Stimulated activated CD4-positive, alpha-beta T cell treated with anti-CD3 and anti-CD28 coated beads, Interleukin-1b, Interleukin-23, amount 100 ng/mL, for 24 hours (primary cell): ENCODE measurements at places on chromosomes 13 and 19.
A peak's percentile ranks its signal among the peaks of the same experiment; 100 is the strongest.

DNA sequence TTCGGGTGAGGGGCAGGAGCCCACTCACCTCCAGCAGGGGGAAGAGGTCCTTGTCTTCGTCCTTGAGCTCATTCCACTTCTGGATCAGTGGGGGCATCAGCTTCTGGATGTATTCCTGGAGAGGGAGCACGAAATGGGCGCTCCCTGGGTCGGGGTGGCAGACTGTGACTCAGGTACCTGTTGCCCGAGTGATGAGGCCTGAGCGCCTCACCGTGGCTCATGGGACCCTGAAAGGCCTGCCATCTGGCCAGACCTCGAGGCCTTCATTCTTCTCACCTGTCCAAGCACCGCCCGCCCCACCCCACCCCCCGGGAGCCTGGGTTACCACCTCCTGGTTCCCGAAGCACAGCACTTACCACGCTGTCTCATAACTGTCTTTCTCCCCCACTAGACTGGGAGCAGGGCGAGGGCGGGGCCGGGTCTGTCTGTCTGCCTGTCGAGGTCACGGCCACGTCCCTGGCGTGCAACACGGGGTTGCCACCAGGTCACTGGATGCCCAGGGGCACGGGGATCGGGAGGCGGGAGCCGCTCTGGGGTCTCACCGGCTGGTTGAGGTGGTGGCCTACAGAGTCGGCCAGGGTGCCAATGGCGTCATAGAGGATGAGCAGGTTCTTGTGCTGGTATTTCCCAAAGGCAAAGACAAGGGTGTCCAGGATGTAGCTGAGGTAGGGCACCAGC lies 9.4 kb upstream of the FBXW9 start:
- no peak for DNase-seq

- no peak for DNase-seq
These were observed 2.2 kb downstream of the TYK2 start for GRCh38 chr19:10378124-10378523.

DNA sequence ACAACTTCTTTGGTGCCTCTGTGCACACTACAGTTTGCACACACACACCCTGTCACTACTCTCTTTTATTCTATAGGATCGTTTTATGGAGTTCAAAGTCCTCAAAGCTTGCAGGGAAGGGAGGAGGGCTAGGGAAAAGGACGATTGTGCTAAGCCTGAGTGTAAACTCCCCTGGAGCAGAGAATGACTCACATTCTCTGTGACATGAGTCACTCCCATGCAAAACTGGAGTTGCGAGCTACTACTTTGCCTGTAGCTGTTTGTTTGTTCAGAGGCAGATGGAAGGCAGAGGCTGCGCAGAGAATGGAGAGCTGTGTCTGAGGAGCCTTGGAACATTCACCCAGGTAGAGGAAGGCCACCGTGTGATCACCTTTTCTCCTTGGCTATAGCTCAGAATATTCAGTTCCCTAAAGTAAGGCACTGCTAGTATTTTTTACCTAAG lies 80.5 kb upstream of the MBNL2 start:
- DNase-seq: no peak

GRCh38 chr13:32426191-32426989 lies 1.5 kb downstream of the N4BP2L1 start:
- peak; percentile 16 for DNase-seq

- DNase-seq: no peak
These were observed 50.0 kb downstream of the TEX26 start for GRCh38 chr13:30982506-30982905.

DNA sequence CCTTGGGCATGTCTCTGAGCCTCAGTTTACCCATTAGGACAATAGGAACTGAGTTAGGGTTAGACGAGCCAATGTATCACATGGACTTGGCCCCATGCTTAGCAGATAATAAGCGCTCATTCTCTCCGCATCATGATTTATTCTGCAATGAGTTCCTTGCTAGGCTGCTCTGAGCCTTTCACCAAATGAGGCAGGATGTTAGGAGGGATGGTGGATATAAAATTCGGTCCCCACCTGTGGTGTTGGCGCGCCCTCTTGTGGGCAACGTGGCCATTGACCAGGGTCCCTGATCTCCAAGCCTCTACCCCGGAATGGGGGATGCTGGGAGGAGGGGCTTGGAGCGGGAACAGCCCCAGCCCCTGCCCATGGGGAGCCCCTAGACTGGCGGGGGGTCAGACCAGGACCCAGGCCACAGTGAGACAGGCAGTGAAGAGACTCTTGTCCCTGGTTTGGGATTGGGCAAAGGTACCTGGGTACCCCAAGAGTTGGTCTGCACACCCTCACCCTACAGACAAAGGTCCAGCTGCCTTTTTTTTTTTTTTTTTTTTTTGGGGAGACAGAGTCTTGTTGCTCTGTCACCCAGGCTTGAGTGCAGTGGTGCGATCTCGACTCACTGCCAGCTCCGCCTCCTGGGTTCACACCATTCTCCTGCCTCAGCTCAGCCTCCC lies 43.9 kb downstream of the CERS4 start:
- peak; percentile 75 for DNase-seq

- DNase-seq: no peak
These were observed 2.1 kb downstream of the DDX49 start for GRCh38 chr19:18921593-18921992.

DNA sequence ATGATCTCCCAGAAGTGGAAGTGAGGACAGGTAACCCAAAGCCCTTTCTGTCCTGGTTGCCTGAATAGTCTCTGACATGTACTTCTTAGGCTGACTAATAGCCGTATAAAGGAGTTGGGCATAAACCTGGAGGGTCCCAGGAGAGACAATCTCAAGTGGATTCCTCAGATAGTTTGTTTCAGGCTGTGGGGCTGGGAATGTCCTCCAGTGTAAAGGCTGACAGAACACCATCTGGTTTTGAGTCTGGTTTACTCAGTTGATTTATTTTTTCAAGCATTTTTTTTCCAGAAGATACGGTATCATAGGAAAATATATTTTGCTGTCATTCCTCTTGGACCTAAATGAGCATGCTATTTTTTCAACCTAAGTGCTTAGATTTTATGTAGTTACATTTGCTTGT lies 15.2 kb downstream of the HTR2A start:
- no peak for DNase-seq

DNA sequence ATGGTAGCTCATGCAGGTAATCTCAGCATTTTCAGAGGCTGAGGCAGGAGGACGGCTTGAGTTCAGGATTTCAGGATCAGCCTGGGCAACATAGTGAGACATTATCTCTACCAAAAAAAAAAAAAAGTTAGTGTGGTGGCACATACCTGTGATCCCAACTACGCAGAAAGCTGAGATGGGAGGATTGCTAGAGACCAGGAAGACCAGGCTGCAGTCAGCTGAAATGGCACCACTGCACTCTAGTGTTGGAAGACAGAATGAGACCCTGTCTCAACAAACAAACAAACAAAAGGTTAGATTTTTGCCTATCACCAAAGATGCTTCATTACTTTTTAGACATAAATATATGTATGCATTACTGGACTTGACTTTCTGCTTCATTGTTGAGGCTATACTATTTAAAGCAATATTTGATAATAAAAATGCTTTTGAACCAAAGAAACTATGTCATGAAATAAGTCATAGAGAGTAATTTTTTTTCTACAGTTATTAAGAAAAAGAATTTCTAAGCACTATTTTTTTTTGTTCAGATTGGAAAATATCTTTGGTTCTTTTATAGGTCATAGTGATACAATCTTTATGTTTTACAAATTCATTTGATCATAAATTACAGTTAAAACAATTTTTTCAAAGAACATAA lies 1180.1 kb upstream of the ATXN8OS start:
- no peak for DNase-seq

DNA sequence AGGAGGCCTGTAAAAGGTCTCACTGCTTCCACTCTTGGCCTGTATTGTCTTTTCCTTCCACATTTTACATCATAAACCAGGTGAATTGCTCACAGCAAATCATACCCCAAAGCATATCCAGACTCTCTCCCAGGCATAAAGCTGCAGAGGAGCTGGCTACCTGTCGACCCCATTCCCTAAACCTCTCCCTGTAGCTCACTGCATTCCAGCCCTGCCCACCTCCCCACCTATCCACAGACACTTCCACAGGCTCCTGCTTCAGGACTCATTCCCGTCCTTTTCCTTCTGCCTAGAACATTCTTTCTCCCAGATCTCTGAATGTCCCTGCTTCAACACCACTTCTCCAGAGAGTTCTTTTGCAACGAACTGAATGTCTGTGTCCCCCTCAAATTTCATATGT lies 46.4 kb upstream of the STARD13 start:
- DNase-seq: no peak

- DNase-seq: no peak
These were observed 1320.1 kb upstream of the MIR17HG start for GRCh38 chr13:90027409-90027808.

- no peak for DNase-seq
These were observed 155.0 kb downstream of the CYSLTR2 start for GRCh38 chr13:48808683-48809082.

DNA sequence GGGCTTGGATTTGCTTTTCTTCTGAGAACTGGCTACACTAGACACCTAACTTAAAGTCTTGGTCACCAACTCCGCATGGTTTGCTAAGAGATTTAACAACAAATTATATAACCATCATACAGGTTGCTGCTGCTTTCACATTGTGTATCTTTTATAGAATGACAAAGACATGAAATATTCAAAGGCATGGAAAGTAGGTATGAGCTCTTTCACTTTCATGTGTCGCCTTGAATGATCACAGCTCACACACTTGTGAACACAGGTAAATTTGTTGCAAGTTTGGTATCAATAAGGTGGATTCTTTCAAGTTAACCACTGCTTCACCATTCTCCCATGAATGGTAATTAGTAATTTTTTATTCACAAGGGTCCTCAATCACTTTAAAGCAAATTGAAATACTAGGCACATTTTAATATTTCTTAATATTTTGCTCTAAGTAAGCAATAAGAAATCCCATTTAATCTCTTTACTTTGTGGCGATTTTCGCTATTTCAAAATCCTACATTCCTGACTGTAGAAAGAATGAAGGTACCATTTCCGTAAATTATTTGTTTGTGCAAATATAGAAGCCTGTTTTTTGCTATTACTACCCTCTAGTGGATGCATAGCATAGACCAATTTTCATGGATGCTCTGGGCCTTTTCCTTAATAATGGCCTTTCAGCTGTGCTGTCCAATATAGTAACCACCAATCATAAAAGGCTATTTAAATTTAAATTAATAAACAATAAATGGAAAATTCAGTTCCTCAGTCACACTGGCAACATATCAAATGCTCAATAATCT lies 45.5 kb upstream of the FREM2 start:
- no peak for DNase-seq

GRCh38 chr13:42950181-42950580 lies 41.9 kb downstream of the EPSTI1 start:
- DNase-seq: no peak

DNA sequence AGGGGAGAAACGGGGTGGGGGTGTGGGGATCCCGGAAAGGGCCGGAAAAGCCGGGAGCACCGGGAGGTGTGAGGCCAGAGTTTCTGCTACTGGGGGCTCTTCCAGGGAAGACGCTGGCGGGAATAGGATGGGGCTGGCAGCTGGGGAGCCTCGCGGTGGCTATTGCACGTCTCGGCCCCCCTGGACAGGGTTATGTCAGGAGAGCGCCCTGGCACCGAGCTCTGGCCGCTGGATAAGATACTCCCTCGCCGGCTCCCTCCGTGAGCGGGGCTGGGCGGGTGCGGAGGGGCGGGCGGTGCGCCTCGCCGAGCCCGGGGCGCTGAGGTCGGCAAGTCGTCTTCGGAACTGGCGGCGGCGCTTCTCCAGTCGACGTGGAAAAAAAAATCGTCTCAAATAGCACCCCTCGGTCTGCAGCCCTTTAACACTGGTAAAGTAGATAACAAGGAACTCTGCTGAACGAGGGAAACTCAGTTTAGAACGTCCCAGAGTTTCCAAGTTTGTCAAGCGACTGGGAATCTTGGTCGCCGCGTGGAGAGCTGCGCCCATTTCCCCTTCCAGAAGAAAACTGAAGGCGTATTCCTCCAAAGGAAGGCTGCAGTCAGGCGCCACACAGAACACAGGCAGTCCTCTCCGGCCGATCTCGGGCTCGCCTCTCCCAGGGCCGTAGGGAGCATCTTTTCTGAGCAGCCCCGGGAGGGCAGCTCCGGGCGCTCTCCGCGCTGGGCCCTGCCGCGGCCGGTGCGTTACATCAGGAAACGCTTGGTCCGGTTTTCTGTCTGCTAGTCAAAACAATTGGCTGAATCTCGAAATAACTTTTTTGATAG lies 115.1 kb downstream of the KCNRG start:
- DNase-seq: no peak

DNA sequence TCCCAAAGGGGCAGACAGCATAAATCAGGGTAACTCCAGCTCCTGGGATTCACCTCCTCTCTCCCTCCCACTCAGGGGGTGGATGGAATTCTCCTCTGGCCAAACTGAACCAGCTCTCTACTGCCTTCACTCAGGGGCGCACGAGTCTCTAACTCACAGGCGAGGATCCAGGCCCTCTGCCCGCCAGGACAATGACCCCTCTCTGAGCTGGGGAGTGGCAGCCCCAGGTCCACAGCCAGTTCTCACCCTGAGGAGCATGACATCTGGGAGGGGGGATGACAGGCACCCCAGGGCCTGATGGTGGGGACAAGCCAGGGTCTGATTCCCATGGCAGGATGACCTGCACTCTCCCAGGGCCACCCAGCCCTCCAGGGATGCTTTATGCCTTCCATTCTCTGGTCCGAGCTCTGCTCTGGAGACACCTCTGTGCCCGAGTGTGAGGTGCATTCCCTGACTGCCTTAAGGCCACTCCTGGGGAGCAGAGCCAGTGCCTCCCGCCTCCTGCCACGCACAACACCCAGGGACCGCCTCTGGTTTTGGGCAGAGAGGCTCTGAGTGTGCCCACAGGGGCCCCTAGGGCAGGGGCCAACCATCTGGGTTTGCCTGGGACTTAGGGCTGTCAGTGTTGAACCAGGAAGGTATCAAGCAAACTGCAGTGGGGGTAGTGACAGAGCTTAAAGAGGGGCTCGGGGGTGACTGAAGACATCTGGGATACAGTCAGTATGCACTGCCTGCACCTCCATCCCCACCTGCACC lies 66.2 kb downstream of the GNG7 start:
- no peak for DNase-seq

DNA sequence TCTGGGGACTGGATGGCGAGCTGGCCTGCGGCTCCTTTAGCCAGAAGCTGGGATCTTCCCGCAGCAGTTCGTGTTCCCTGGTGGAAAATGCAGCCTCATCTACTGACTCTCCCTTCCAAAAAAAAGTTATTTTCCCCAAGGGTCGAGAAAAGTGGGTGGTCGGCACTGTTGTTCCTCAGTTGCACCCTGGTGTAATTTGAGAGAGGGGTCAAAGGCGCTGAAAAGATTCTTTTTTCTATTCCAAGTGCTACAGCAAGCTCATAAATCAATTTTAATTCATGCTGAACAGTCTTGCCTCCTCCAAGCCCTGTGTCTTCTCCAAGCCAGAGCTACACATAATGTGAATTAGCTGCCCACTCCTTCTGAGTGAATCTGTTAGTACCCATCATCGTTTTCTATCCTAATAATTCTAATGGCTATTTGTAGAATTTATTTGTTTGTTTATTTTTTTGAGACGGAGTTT lies 774 bp downstream of the SLC25A15 start:
- DNase-seq: no peak

GRCh38 chr13:43229506-43229905 lies 206.1 kb downstream of the DNAJC15 start:
- DNase-seq: no peak

DNA sequence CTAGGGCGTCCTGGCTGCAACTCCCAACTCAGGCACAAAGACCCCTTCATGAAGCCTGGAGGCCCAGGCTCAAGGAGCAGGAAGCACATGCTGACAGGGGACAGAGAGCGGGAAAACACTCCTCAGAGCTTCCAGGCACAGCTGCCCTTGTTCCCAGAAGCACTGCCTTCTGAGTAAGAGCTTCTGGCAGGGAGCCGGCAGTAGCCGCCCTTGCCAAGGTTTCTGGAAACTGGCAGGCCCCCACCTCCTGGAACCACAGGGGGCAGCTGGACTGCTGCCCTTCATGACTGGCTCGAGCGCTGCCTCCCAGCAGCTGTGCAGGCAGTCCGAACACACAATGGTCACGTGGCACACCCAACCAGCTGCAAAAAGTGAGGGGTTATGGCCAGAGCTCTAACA lies 33.6 kb upstream of the EPHX3 start:
- DNase-seq: no peak
